ENCODE measurements at places on chromosomes 7 and 10.

DNA sequence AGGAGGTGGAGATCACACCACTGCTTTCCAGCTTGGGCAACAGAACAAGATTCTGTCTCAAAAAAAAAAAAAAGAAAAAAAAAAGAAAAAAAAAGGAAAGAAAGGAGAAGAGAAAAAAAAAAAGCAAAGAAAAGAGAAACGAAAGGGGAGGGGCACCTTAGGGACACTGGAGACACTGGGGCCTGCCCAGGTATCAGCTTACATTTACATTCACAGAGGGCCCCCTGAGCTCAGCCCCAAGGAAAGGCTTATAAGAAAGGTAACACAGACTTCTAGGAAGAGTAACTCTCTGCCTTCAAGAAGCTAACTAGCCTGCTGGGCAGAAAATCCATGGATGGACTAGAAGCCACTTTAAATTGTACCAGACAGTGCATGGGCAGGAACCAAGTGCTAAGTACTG lies 108.8 kb downstream of the NPY start:
- no peak for DNase-seq

- DNase-seq, result no peak
Measured at GRCh38 chr7:123259759-123260158, 60.0 kb upstream of the SLC13A1 start.

DNA sequence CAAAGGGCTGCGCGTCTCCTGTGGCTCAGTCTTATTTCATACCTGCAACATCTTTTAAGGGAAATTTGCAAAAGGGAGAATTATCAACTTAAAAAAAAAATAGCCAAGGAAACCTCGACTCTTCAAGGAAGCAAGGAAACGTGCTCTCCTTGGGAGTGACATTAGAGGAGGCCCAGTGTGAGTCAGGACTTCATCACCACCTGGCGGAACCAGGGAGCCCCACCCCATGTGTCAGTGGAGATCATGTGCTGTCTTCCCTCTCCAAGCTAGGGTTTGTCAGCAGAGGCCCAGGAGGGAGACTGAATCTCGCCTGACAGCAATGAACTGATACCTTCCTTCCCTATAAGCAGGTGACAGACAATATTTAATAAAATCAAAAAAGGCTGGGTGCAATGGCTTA lies 28.9 kb downstream of the POR start:
- peak; percentile 85 for DNase-seq

GRCh38 chr10:75103881-75104686 lies 7.4 kb upstream of the SAMD8 start:
- no peak for DNase-seq

DNA sequence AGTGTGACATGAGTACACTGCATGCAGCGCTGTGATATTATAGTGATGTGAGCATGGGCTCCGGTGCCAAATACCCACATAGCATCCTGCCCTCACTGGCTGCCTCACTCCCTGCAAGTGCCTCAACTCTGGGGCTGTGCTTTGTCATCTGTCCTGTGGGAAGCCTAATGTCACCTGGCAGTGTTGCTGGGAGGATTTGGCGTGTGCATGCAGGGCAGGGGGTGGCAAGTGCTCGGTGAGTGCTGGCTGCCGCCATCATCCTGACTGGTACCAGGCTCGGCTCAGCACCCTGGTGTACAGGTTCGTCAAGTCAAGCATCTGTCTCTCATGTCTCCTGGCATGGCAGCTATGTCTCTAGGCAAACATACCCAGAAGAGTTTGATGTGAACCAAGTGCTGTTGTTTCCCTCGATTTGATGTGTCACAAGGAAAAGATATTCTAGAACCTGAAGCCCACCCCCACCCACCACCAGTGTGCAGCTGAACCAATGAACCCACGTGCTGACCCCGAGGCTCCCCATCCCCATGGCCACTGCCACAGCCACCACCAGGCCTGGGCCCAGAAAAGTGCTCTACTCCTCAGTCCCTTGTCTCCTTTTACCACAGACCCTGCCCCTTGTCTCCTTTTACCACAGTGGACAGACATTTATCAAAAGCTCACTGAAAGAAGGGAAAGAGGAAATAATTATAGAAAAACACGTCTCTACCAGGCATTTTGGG lies 135.8 kb downstream of the MAPK8 start:
- DNase-seq, result no peak
